Stimulated activated CD4-positive, alpha-beta T cell treated with anti-CD3 and anti-CD28 coated beads, Interleukin-15, amount 100 ng/mL, for 1 hour (primary cell): ENCODE measurements at places on chromosomes 11 and 22.

DNA sequence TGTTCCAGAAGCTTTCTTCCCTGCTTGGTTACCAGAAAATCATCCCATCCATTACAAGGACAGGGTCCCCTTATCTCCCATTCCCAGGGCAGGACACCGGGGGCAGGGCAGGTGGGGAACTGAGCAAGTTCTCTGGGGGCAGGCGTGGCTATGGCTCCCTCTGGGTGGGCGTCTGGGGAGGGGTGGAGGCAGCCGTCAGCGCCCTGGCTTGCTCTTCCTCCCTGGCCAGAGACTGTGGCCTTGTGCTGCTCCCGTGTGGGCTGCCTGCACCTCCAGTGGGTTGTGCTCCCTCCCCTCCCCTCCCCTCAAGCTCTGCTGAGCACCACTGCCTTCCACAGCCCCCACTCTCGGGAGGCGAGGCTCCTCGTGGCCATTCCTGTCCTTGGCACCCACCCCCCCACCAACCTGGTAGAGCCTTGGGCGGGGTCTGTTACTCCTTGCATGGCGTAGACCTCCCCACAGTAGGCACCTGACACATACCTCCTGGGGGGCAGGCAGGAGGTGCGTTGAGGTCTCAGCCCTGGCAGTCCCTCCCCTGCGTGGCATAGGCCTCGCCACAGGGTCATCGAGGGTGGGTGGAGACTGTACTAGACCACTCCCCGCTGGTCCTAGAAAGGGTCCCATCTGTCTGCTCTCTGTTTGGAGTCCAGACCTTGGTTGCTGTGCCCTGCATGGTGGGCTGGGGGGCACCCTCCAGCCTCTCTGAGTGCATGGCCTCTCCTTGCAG, 24.2 kb upstream of the PPP6R3 start:
- DNase-seq = no peak

GRCh38 chr22:27507935-27508526, 293.5 kb downstream of the MN1 start:
- DNase-seq = no peak

GRCh38 chr11:30960387-30960992, 374.3 kb upstream of the MPPED2 start:
- DNase-seq = no peak

- DNase-seq = no peak
Observed at GRCh38 chr11:1931341-1932104, 12.0 kb downstream of the TNNT3 start.

DNA sequence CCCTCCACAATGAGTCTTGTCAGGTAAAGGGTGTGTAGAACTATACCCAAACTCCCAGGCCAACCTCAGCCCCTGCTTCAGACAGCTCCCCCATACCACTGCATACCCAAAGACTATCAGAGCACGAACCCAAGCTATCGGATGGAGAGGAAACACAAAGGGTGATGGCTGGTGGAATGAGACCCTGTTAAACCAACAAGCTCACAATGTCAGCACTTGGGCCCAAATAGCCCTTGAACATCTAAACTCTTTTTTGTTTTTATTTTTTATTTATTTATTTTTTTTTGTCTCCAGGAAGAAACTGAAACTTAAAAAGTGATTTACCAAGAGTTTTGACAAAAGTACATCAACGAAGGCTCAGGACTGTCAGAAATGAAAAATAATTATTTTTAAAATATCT, 10.6 kb downstream of the DGCR2 start:
- no peak for DNase-seq

DNA sequence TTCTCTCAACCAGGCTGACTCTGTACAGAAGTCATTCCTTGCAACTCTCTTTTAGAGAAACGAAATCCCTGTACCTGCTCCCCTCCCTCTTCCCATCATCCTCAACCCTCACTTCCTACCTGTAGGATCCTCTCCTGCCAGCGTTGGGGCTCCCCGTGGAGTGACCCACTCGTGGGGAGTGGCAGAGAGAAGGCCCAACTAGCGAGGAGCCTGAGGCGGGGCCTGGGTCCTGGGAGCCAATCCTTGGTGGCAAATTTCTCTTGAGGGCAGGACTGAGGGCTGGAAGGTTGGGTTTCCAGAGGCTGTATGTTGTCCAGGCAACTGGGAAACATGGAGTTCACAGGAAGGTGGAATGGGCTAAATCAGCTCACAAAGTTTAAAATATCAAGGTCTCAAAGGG, 10.4 kb downstream of the NHERF4 start:
- DNase-seq = no peak

DNA sequence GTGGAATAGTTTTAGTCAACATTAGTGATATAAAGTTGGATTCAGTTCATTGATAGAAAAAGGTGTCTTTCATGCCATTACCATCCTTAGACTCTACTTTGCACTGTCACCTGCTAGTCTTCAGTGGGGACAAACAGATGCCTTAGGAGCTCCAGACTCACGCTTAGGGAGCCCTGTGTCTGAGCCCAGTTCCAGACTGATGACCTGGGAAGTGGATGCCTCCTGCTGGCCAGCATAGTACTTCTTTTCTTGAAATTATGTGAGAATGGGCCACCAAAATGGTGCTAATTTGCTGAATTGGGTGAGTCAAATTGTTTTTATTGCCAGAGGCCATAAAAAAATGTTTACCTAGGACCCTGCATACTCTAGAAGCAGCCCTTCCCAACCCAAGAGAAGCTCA, 53.9 kb downstream of the NOX4 start:
- DNase-seq = no peak

GRCh38 chr11:128772814-128773213, 78.9 kb downstream of the FLI1 start:
- peak; percentile 20 for DNase-seq

DNA sequence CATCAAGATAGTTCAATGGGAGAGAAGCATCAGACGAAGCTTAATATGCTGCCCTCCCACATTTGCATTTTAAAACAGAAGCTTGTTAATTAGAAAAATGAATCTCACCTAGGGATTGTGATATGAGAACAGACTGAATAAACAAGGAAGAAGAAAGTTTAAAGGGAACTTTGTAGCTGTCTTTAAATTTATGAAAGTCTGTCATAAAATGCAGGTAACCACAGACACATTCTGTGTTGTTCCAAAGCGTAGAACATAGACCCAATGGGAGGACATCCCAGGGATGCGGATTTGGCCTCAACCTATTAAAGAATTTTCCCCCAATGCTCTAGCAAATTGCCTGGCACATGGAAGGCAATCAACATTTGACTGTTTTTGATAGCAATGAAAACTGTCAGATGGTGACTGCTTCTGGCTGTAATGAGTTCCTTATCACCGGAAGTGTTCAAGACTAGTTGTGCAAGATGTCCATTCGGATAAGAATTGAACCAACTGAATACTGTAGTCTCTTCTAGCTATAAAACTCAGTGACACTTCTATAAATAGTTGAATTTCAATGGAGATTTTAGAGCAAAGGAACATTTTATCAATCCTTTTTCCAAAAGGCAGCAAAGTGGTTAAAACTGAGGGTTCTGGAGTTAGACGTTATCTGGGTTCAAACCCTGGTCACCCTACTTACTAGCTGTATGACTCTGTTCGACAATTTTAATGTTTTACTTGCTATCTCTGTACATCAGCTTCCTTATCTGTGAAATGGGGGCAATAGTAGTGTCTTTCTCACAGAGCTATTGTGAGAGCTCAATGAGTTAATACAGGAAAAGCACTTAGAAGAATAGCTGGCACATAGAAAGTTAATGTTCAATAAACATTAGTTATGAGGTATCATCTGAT, 64.9 kb downstream of the LIF start:
- no peak for DNase-seq

GRCh38 chr11:1305501-1306056, 3.9 kb downstream of the TOLLIP start:
- DNase-seq = no peak

- DNase-seq = no peak
Observed at GRCh38 chr11:63672936-63673539, 1.9 kb upstream of the ATL3 start.

DNA sequence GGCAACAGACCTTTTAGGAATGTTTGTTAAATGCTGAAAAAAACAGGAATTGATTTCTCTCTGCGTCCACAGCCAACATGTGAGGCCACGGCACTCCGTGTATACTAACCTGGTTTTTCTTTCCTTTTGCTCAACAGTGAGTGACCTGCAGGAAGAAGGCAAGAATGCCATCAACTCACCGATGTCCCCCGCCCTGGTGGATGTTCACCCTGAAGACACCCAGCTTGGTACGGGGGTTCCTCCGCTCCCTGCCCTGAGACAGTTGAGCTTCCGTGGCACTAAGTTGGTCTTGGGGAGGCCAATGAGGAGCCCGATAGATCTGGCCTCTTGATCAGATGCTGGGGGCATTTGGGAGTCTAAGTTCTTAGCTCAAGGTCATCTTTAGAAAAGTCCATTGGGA, 69.7 kb downstream of the PARVB start:
- DNase-seq = no peak

DNA sequence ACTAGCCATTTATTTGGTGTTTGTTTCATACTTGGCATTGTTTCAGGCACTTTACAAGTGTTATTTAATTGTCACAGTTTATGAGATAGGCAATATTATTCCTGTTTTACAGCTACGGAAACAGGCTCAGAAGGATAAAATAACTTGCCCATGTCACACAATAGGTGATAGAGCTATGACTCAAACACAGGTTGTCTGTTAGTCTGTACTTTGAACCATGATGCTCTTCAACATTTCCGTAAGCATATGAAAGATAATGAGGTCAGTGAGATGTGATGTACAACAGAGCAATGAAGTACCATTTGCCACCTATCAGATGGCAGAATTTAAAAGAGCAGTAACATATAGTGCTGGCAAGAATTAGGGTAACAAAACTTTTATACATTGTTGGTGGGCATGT, 15.3 kb downstream of the TUG1 start:
- DNase-seq = no peak
